ENCODE measurements at places on chromosomes 12 and 14. TPM values are rescaled to one million over a fixed set of nuclear protein-coding genes. Genes with fewer than 3 reads are reported as not detected.

The RILPL2 gene
- total RNA-seq, result 4.2 TPM

The GPRC5D gene
- total RNA-seq, result not detected

The CD163L1 gene
- 4.2 TPM for total RNA-seq

The SOX5 gene
- total RNA-seq, result 1.0 TPM

The C14orf132 gene
- total RNA-seq, result 5.6 TPM

The B4GALNT1 gene
- 0.48 TPM for total RNA-seq
